ENCODE measurements at places on chromosomes 4 and X.

DNA sequence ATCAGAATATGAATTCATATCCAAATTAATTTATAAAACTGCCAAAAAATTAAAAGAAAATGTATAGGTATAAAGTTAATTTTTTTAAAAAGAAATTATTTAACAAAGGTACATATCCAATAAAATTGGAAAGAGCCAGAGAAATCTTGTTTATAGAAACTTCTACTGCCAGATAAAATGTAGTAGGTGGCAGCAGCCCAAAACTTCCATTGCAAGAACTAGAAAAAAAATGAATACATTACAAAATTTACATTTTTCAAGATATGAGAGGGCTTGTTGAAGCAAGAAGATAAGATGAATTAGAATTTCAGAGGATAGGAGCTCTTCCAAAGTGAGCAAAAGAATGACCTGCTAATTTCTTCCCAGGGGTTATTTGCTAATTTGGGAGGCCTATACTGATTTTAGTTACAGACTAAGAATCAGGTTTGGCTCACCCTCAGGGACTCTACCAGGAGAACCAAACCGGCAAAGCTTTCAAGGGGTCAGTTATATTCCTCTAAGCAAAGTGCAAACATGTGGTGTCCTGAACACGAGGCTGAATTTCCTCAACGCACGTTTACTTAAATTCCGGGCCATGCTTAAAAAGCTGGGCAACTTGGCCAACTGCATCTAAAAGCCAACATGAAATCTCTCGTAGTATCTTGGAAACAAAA is 17.5 kb downstream of the ANKRD50 start:
- no peaks in the 10 kb centered on the region for H3K27me3 ChIP-seq
- no peak for DNase-seq
- no peaks in the 10 kb centered on the region for H3K4me1 ChIP-seq
- no peak overlapping the region for H3K27ac ChIP-seq
- no peaks in the 10 kb centered on the region for H3K36me3 ChIP-seq

GRCh38 chr4:159368320-159368719 is 265.4 kb downstream of the RAPGEF2 start:
- no peaks in the 10 kb centered on the region for H3K27me3 ChIP-seq
- H3K27ac ChIP-seq: no peak overlapping the region
- no peaks in the 10 kb centered on the region for H3K4me1 ChIP-seq
- no peaks in the 10 kb centered on the region for H3K36me3 ChIP-seq
- no peak for DNase-seq

DNA sequence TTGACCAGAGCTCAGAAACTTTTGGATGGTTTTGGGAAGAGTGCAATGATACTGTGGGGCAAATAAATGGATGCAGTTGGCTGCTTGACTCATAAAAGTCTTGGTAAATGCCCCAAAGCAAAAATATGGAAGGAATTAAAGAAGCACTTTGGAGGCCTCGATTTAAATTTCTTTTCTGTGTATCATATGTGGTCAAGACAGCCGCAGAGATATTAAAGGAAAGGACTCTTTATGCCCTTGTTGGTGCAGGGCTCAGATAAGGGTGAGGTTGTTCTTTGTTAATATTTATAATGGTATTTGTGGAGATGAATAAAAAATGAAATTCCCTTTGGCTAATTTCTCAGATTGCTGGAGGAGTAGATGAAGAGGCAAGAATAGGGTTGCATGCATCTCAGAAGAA is 90.2 kb downstream of the NHS start:
- H3K4me1 ChIP-seq: no peaks in the 10 kb centered on the region
- no peaks in the 10 kb centered on the region for H3K27me3 ChIP-seq

- no peak for DNase-seq
- H3K27me3 ChIP-seq: no peaks in the 10 kb centered on the region
- no peaks in the 10 kb centered on the region for H3K4me1 ChIP-seq
- no peak overlapping the region for H3K27ac ChIP-seq
- no peak overlapping the region for H3K4me3 ChIP-seq
- no peaks in the 10 kb centered on the region for H3K36me3 ChIP-seq
Measured at GRCh38 chrX:15744181-15744867, 6.3 kb downstream of the CA5B start.

DNA sequence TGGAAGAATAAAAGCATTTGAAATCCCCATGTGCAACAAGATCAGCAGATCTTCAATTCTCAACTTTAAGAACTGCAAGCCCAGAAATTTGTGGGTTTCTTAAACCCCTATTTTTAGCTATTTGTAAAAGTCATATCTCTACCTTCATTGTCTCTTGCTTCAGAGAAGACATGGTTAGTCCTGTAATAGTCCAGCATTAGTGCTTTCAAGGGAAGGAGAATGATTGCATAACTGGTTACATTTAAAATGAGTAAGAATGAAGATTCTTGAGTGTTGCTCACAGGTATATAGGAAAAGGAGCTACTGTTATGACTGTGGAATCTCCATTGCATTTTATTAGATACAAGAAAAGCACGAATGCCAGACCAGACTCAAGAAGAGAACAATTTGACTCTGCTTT is 84.0 kb downstream of the CCSER1 start:
- H3K27ac ChIP-seq: no peak overlapping the region
- no peaks in the 10 kb centered on the region for H3K27me3 ChIP-seq
- no peak for DNase-seq

GRCh38 chr4:59553063-59553720 is 1646.9 kb upstream of the ADGRL3 start:
- H3K27me3 ChIP-seq: no peaks in the 10 kb centered on the region
- no peak for DNase-seq
- no peak overlapping the region for H3K27ac ChIP-seq
- peak overlapping the region; percentile 24 for H3K4me3 ChIP-seq
- H3K36me3 ChIP-seq: no peaks in the 10 kb centered on the region

All from tibial nerve (tissue), 4 donors.